ENCODE measurements at places on chromosomes 4 and X.

- DNase-seq, result no peak
Observed at GRCh38 chrX:107721318-107721717, 54.3 kb downstream of the TSC22D3 start.

DNA sequence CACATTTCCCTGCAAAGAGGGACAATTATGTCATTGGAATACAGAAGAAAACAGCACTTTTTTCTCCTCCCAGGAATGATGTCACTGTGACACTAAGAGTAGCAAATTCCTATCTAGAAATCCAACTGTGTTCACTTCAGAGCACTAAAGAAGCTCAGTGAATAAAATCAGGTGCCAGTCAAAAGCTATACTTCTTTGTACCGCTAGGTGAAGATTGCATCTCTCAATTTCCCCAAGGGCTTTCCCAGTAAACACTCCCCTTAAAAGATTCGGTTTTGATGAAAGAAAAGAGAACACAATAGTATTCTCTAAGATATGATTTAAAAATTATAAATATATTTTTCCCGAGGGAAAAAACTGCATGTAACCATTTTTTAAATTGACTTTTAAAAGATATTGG is 104.7 kb upstream of the MID1 start:
- no peak for DNase-seq

GRCh38 chr4:163688856-163689255 is 194.4 kb downstream of the TMA16 start:
- DNase-seq, result no peak

DNA sequence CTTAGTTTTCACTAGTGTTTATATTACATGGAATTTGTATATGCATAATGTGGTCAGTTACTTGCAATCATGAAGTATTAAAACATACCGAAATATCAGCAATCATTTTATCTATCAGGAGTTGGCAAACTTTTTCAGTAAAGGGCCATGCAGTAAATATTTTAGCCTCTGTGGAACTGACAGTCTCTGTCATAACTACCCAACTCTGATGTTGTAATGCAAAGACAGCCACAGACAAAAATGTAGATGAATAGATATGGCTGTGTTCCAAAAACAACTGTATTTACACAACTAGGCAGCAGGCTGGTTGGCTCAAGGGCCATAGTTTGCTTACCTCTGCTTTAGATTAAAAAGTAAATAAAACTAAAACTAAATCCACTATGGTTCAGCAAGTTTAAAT is 200.2 kb downstream of the HS3ST1 start:
- DNase-seq, result no peak

DNA sequence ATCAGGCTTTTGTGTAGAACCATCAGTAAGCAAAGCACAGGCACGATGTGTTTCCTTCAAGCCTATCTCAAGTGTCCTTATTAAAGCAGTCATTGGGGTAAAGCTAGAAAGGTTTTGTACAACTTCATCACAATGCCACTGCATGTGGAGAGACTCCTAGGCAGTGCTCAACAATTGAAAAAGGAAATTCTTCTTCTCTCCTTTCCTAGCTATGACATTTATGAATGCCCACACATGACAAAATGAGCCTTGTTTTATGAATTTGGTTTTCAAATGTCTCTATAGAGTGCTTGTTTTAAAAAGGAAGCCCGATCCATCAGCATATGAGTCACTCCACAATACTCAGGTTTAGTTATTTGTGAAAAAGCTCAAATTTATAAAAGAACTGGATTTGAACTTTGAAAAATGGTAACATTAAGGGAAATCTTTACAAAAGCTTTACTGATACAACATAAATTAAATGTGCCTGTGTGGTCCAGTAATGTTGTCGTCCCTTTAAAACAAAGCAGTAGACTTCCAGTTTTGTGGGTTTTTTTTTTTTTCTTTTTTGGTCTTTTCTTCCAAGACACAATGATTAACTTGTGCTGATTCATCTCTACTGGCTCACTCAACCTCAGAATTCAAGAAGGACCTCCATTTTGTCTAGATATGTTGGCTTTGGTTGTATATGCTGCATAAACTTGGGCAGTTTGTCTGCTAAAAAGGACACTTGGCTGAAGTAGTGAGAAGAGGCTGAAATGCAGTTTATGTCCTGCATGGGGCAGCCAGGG is 273.8 kb downstream of the GASK1B start:
- no peak for DNase-seq

GRCh38 chrX:22035236-22035635 is 3.1 kb downstream of the PHEX start:
- no peak for DNase-seq

GRCh38 chr4:44725166-44725565 is 1.2 kb downstream of the GNPDA2 start:
- DNase-seq, result no peak

DNA sequence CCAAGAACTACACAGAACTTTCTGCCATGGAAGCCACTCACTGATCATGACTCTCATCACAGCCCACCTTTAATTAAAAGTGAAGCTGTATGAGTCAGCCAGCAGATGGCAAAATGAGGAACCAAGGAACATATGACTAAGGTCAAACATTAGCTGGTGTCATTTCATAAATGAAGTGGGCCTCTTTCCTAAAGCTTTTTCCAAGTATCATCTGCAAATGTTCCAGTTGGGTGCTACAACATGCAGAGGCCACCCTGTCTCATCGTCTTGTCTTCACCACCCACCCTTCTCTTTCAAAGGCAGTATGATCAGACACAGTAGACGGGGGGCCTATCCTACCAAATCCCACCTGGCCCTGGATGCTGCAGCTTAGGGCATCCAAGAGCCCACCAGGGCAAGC is 9.2 kb upstream of the EOLA1 start:
- DNase-seq, result no peak

DNA sequence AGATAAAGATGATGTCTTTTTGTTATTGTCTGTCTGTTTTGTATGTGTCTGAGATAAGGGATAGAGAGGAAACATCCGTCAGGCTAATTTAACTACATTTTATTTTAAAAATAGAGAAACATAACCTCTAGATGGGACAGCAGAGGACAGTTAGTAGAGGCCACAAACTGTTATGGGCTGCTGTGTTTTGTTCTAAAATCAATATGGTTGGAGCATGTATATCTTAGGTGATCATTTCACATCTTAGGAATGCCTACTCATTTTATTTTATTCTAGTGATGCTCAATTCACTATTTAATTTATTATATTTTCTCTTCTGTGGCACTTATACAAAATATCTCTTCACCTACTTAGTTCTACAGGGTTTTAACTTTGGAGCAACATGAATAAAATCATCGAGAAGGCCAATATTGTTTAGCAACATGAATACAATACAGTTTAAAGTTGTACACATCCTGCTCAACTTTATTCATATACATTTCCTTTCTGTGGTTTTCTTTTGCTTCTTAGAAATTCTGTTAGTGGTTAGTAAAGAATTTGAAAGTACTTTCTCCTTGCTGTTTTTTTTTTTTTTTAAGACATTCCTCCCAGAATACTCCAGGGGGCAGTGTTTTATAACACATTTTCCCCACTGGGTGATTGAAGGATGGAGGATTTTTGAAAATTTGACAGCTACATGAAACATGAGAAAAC is 392.9 kb downstream of the UNC5C start:
- DNase-seq, result no peak

DNA sequence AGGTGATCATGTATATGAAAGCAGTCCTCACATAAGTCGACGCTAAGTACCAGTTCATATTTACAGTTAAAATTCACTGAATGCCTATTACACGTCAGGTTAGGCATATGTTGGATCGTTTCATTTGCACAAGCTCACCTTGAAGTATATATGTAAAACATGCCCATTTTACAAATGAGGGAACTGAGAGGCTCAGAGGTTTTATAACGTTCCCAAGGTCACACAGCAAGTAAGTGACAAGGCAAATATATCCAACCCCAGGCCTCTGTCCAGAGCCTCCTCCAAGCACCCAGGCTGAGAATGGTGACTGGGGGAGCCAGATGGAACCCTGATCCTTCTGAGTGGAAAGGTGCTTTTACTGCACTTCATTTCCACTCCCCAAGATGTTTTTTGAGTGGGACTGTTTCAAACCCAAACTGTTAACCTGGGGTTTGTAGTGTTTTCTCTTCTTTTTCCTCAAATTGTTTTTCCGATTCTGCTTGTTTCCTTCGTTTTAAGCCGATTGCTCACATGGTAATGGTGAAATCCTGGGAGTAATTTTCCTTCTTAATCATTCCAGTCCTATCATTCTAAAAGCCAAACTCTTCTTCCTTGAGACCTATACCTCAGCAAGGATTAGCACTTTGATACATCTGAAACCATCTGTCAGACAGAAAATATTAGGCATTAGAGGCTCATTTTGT is 791 bp downstream of the SMIM20 start:
- DNase-seq, result no peak

GRCh38 chr4:151887031-151887815 is 126.4 kb upstream of the GATB start:
- no peak for DNase-seq

- no peak for DNase-seq
Observed at GRCh38 chr4:119068529-119068962, 67.1 kb upstream of the MYOZ2 start.

- no peak for DNase-seq
Observed at GRCh38 chr4:54093324-54094240, 6.4 kb upstream of the GSX2 start.

- DNase-seq, result no peak
Observed at GRCh38 chr4:53974561-53974960, 89.8 kb downstream of the CHIC2 start.

DNA sequence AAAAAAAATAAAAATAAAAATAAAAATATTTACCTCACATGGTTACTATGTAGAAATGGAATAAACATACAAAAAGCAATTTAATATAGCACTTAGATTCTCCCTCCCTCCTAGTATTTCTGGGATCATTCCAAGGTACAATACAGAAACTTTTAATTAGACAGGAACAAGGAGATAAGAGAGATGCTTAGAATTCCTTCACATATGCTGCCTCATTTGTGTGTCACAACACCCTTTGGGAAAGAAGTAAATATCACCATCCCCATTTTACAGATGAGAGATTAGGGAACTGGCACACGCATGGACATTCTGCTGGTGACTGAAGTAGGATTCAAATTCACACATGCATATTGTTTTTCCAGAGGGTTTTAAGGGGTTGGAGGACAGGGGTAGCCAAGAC is 164.2 kb downstream of the APBB2 start:
- DNase-seq, result no peak

GRCh38 chr4:69617083-69617694 is 22.3 kb downstream of the UGT2A2 start:
- DNase-seq, result no peak

DNA sequence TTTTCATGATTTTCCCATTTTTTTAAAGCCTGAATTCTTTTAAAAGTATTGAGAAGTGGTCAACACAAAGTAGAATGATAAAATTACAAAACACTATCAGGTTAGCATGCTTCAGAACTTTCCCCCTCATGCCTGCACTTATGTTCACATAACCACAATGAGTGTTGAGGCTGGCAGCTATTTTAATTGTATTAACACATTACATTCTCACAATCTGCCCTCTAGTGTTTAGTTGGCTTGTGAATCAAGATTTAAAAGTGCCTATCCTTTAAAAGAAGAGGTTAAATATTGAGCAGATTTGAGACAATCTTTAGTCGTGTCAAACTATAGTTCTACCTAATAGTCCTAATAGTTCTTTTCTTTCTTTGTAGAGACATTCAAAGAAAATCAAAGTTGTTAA is 93.6 kb upstream of the NAP1L5 start:
- DNase-seq, result no peak

GRCh38 chr4:43481526-43481925 is 589.0 kb downstream of the GRXCR1 start:
- DNase-seq, result no peak

DNA sequence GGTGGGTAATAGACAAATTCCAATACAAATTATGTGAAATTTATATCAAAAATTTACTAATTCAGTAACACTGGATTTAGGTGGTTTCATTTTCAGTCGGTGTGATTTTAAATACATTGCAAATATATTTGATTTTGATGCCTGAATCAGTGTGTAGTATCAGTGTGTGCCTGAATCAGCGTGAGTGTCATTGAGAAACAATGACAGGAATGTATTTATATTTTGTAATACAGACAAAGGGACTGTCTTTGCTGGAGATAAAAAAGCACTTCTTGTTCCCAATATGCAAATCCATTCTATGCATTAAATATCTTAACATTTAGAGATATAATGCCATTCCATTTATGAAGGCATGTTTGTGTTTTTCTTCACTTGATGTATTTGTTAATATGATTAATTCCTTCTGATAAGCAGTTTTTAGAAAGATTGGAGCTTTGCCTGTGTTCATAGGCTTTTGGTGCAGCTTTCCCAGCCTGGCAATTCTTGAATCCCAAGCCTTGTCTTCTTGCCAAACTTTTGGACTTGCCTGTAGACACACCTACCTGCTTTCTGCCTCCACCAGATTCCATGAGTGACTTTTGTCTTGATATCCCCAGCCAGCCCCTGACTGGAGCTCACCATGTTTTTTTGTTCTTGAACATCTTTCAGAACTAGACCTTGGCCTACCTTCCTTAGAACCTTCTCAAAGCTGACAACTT is 243.8 kb downstream of the ADGRL3 start:
- DNase-seq, result no peak

DNA sequence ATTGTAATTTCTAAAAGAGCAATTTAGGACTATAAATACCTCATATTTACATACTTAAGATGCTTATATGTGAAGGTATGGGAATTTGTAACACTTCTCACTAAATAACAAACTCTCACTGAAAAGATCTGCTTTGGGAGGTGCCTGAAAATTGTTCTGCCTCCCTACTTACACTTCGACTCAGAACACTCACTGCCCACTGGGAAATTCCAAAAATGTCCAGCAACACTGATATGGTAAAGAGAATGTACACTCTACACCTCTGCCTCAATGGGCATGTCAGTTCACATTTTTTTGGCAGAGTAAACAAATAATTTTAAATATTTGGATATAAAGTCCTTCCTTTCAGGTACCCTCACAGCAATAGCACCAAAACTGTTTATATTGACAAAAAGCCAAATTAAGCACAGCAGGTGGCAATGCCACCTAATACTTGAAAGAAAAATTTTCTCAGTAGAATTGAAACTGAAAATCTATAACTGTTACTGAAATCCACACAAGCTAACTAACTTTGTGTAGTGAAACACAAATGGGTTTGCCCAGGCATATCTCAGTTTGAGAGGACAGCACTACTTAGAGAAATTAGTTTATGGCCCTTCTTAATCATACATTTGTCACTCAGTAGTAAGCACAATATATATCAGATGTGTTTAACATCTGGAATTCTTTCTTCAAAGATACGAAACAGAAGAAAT is 67.1 kb downstream of the PRDM5 start:
- no peak for DNase-seq

DNA sequence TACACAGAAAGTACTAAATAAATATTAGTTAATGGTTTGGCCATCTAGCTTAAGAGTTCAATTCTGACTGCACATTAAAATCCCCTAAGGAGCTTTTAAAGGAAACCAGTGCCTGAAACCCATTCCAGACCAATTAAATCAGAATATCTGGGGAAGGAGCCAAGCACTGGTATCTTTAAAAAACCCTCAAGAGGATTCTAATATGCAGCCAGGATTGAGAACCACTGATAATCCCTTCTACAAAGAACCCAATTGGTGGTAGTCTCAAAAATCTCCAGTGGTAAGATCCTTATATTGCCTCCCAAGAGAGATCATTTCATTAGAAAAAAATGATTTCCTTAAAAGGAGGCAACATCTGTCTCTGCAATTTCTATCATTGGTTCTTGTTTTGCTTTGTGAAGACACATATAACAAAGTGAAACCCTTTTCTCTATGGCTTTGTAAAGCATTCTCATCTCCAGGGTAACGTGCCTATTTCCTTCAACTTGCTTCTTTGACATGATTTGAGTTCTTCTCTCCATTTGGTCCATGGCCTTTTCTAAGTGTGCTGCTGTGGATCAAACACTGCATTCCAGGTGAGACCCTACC is 3.5 kb downstream of the GPR34 start:
- DNase-seq, result no peak

GRCh38 chrX:38799995-38800580 is 1.2 kb upstream of the MID1IP1 start:
- no peak for DNase-seq
